ENCODE measurements at places on chromosomes 1 and 21. TPM values are rescaled to one million over a fixed set of nuclear protein-coding genes. Genes with fewer than 3 reads are reported as not detected.

- DNase-seq = no peak
These were observed 119.3 kb downstream of the SYT2 start for GRCh38 chr1:202590975-202591411.

- DNase-seq = no peak
These were observed 124.1 kb downstream of the CAMTA1 start for GRCh38 chr1:6909401-6909800.

DNA sequence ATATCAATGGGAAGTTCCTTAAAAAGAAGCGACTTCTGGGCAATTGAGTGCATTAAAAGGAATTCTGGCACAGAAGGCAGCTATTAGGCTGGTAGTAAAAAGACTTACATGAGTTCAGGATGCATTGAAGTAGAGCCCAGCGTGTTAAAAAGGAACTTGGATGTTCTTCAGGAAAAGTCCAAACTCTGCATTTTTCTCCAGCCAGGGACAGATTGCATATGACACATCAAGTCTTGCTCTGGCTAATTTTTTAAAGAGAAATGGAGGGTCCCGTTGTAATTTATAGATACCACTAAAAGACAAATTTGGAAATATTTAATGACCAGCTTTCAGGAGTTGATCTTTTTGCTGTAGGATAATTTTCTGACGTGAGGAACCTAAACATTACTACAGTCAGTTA is 1.2 kb downstream of the TPRG1L start:
- DNase-seq = no peak

DNA sequence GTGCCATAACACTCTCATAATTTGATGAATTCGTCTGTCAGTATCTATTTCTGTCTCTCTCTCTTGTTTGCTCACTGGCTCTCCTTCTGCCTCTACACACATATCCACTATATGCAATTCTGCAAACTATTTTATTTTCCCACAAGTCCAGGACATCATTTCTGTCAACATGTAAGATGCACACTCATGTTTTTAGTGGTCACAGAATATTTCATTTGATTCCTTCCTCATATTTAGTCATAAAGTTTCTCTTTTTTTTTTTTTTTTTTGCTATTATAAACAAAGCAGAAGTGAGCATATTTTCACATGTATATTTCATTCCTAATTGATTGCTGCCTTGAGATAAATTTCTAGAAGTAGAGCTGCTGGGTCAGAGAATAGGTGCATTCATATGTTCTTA is 165.3 kb downstream of the PGBD5 start:
- no peak for DNase-seq

DNA sequence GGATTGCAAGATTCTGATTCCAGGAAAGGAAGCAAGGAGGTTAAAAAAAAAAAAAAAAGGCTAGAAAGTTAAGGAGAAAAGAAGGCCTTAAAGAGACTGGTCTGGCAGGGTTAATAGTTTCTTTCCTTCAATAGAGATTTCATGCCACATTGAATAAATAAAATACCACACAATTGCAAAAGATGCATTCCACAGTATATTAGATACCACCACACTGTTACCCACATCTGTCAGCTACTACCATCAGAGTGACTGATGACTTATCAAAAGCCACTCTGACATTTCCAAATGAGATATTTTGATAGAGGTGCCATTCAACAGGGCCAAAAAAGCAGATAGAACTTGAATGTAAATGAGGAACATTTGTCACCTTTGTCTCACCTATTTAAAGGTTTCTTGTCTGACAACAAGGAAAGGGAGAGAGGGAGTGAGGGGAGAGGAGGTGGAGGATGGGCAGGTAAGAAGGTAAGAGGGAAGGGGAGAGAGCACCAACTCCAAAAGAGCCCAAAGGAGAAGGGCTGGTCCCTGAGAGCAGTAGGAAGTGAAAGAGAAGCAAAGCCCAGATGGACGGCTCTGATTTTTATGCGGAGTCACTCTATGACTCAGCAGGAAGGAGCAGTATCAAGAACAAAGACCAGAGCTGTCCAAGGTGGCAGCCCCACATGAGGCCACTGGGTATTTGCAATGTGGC is 38.3 kb downstream of the LRRN2 start:
- peak; percentile 81 for DNase-seq

DNA sequence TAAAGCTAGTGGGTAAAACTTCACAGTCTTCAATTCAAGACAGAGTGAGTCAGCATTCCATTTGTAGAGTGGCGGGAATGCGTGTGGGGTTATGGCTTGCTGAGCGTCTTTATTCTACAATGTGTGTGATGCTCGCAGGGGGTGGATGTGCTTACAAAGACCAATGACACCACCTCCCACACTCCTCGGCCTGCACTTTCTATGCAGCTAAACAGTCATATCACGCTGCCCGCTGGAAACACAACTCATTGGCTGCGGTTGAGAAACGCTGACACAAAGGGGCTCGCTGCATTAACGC is 298.5 kb downstream of the PCP4 start:
- DNase-seq = no peak

The ITLN1 gene
- total RNA-seq = 0.49 TPM

The ODF2L gene
- 65.9 TPM for total RNA-seq
